Pons (tissue), 1 donor: ENCODE measurements at places on chromosomes 2 and 18.

GRCh38 chr2:191923652-191923997 lies 76.7 kb upstream of the CAVIN2 start:
- DNase-seq, result no peak

- DNase-seq, result no peak
Observed at GRCh38 chr2:117056376-117056748, 758.1 kb upstream of the DDX18 start.

GRCh38 chr2:163324677-163325076 lies 411.1 kb downstream of the FIGN start:
- no peak for DNase-seq

DNA sequence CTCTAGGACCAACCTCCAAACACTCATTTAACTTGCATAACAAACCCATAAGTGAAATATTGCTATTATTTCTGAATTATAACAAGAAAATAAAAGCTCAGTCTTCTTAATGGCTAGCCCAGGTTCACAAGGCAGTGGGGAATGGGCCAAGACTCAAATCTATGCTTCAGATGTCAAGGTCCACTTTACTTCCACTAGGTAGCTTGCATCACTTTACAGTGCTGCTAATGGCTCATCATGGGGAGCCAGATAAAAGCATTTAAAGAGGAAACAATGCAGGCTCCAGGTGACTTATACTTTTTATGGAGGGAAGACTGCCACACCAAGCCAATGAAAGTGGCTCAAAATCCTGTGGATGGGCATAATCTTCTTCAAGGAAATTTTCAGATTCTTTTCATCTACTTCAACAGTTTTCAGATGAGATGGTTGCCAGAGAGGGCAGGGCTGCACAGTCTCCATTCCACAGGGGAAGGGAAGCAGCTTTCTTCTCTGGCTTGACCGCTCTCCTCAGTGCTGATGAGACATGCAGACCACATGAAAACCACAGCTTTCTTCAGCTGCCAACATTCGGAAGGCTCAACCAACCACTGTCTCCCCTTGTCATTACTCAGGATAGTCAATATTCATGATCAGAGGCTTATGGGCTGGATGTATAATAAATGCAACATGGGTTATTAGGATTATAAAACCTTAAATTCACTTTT lies 361.9 kb upstream of the MEX3C start:
- no peak for DNase-seq

DNA sequence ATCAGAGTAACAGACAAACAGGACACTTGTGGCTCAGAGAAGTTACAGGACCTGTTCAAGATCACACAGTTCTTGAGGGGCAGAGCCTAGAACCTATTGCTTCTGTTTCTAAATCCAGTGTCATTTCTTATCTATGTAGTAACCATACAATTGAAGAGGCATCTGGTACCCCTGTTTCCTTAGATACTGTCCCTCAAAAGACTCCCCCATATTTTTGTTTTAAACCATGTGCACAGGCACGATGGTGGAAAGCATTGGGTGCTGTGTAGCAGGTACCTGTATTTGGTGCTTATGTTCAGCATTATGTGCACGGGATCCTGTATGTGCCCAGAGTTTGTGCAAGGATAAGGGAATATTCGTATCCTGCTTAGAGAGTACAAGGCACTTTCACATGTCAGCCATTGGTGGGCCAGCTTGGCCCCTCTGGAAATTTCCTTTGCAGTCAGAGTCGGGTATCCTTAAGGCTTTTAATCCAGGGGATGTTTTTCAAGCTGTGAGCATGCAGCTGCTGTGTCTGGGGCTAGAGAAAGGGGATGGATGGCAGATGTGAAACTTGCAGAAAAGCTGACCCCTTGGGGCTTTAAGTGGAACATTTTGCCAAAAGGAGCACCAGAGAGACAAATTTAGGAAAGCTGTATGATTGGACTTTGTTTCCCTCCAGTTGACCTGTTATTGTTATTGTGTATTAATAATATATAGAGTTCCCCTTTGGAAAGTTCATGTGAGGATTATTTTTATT lies 2.1 kb downstream of the LBH start:
- DNase-seq, result no peak

GRCh38 chr2:126653109-126653508 lies 2.8 kb upstream of the GYPC start:
- DNase-seq, result no peak

DNA sequence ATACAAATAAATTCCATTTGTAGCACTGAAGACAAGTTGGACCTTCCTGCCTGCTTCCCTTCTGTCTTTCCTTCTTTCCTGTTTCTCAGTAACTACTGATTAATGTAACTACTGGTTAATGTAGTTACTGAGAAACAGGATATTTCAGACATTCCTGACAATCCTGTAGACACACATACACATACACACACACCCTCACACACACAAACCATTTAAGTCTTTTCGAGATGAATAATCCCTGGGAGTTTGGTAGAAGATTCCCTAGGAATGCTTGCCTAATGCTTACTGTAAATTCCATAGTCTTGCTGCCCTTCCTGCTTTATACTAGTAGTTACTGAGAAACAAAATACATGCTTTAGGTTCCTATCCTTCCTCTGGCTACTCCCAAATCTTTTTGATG lies 83.9 kb downstream of the PIK3C3 start:
- DNase-seq, result no peak

GRCh38 chr2:234689911-234690379 lies 193.1 kb upstream of the ARL4C start:
- no peak for DNase-seq

DNA sequence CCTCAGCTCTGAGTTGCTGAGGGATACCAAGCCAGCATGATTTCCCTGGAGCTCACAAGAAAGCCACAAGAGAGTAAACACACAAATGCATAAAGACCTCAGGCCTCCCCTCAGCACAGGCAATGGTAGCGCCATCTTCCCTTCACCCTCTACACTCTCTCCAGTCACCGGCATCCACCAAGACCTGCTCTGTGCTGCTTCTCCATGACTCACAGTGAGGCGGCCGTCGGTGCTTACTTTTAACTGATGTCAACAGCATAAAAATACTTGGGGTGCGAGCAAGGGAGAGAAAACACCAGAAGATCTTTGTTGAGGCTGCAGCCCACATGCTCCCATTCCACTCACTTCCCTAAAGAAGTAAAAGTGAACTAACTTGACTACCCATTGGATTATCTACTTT lies 46.7 kb downstream of the L3MBTL4 start:
- DNase-seq, result no peak

- no peak for DNase-seq
Observed at GRCh38 chr2:236179236-236180075, 11.3 kb upstream of the GBX2 start.

- no peak for DNase-seq
Observed at GRCh38 chr2:11567631-11568031, 33.8 kb downstream of the GREB1 start.

GRCh38 chr2:69200107-69200520 lies 186.9 kb downstream of the GFPT1 start:
- DNase-seq, result no peak

GRCh38 chr18:67854340-67854739 lies 337.8 kb upstream of the DSEL start:
- no peak for DNase-seq

DNA sequence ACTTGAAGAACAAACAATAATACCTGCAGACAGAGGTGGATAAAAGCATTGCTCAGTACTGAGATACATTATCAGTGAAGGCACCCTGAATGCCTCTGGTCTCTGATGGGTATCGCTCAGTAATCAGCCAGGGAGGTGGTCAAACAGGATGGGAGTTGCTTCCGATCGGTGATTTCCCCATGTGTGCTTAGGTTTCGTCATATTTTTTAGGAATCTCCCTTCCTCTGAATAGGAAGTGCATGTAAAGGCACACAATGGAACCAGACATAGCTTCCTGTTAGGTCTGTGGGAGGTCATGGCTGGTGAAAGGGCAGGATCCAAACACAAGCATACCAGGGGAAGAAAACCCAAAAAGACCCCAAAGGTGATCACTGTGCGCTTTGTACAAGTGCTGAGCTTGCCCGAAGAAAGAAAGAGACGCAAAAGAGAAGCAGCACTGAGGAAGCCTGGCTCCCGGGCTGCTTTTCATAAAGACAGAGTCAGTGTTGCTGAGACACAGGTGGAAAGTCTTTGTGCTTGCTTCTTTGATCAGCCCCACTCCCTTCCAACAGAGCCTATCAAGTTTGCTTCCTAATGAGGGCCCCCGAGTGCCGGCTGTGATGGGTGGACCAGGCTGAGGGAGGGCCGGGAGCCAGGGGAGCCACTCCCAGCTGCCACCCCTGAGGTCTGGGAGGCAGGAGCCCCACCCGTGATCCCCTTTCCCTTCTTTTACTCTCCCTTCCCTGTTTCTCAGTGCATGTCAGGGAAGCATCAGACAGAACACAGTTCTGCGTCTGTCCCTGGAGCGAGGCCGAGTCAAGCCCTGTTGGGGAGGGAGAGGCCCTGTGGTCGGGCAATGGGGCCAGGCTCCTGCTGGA lies 138.2 kb downstream of the SH3RF3 start:
- DNase-seq, result no peak
